ENCODE measurements at places on chromosomes 13 and 19.
A peak's percentile ranks its signal among the peaks of the same experiment; 100 is the strongest.

DNA sequence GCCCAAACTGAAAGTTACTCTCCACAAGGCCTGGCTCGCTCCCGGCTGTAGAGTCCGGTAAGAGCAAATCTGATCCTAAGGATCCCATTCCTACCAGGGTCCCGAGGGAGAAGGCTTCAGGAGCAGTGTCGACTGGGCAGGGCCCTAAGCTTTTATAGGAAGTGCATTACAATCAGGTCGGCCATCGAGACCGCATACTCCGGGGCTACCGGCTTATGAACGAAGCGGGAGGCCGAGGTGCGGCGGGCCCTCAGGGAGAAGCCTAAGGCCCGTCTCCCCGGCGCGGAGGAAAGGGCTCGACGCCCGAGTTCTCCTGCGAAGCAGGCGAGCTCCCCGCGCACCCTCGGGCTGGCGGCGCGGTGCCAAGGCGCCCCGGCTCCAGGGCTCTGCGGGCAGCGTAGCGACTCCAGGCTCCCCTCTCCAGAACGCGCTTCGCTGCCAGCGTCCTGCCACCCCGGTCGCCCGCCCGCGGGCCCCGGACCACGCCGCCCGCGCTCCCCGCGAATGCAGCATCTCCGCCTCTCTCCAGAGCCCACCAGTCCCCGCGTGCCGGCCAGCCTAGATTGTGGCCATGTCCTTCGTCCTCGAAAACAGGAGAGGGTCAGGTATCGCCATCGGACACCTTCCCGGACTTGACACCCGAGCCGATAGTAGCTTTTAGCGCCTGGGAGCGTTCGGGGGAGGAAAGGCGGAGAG is 1.4 kb downstream of the EFNB2 start:
- DNase-seq, result peak; percentile 53

- DNase-seq, result peak; percentile 91
Observed at GRCh38 chr19:55580628-55581144, at the start of gene ZNF579. TSS of gene ZNF579 (minus strand) at chr19:55580848. CDS start at chr19:55579639, 1,209 bp downstream.

DNA sequence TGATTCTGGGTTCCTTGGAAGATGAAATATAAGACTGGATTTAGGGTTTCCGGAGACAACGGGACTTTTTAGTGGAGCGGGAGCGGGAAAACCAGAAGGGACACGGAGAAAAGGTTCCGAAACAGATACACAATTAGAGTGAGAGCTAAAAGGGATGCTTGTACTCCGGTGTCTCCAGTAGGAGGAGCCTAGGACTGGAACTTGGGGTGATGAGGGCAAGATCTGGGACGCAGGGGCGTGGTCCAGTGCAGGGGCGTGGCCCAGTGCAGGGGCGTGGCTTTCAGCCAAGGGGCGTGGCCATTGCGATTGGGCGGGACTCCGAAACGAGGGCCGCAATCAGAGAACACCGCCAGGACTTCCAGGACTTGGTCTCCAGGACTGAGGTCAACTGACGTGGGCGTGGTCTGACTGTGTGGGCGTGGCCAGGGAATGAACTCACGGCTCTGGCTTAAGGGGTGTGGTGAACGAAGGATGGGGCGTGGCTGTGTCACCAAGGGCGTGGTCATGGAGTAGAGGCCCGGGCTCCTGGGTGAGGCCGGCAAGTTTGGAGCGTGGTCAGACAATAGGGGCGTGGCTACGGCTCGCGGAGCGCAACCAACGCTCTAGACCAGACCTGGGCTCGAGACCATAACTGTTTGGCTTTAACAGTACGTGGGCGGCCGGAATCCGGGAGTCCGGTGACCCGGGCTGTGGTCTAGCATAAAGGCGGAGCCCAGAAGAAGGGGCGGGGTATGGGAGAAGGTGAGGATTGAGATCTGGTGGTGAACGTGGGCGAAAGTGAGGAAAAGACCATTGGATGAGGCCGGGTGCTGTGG is at the start of gene DKKL1:
DKKL1 (plus strand) TSS at position 610 of the 815 bp plus-strand sequence; CDS start at position 732, 122 bp downstream.
- DNase-seq, result peak; percentile 97

DNA sequence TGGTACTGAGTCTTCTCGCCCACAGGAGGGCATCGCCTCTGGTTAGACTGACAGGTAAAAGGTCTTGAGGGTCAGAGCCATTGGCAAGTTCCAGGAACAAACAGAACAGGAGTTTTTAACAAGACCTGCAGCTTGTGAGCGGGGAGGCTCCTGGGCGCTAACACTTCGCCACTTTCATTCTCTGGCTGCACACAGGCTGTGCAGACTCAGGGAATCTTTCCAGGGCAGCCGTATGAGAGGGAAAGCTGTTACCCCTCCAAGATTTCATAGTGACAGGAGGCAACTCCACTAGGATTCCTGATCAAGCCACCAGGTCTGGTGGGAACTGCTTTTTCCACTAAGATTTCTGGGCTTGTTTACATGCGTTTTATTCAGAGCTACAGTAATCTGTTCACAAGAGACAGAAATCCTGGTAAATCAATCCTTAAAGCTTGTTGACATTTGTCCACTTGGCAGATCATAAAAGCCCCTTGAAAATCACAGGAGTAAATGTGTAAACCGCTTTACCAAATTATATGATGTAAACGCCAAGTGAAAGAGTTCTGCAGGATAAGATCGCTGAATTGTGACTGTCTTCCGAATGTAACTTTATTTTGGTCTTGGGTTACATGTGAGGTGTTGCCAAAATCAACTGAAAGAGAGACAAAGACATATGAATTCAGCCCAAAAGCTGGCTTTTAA is 190.6 kb downstream of the MZT1 start:
- DNase-seq, result no peak

DNA sequence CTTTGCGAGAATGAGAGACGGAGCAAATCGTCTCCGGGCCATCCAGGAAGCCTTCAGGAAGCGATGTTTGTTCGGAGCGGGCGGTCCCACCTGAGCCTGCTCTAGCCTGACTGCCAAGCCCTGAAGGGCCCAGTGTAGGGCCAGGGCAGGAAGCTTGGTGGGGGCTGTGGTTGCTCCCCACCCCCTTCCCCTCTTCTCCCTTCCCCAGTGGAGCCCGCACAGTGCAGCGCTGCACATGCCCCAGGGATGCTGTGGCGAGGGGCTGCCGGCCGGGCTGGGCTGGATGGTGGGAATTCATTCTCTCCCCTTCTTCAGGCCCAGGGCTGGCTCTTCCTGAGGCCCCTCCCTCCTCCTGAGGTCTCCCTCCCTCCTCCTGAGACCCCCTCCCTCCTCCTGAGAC is 7.1 kb upstream of the GRTP1 start:
- DNase-seq, result no peak

DNA sequence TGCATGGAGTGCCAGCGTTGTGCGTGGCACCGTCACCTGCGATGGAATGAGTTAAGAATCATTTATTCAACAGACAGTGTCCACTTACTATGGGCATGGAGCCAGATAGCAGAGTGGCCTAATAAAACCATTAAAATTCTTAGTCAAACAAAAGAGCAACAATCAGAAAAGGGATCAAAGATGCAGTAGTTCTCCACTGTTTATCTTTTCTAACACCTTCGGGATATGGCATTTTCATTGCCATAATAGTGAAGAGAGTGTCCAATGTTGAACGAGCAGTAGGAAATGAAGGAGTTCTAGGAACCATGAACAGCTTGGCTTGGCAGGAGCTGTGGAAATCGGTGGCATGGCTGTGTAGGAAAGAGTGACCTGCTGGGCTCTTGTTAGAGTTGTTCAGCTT is 2.0 kb downstream of the TNFSF11 start:
- DNase-seq, result no peak

GRCh38 chr13:111534751-111535522 is 214.5 kb downstream of the TEX29 start:
- DNase-seq, result no peak

DNA sequence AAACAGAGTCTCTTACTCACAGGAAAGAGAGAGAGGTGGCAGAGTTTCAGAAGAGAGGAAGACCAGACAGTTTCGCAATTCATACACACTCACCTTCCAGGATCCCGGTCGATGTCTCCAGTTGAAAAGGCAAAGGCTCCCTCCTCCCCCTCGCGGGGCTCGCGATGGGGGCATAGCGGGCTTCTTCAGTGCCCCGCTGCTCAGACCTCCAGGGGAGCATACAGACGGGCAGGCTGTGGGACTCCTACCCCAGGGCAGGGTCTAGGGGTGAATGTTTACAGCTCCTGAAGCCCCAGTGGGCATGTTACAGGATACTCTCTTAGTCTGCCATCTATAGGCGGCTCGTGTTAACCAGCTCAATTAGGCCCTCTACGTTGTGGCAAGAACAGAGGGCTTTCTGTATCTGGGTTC is 139.2 kb downstream of the SLITRK5 start:
- DNase-seq, result no peak

DNA sequence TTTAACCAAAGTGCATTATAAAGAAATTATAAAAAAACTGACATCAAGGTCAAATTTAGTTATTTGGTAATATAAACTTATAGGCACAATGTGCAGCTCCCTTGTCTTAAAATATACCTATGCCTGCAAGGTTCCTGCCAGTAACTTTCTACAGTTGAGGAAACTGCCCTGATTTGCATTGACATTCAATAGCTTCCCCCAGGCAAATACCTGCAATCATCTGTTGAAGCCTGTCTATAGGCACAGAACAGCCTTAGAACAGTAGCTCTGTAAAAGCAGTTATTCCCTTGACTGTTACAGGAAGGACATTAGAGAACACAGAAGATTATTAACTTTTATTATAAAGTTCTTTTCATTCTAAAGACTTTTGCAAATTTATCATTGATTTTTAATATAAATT is 1239.5 kb downstream of the PCDH9 start:
- no peak for DNase-seq

DNA sequence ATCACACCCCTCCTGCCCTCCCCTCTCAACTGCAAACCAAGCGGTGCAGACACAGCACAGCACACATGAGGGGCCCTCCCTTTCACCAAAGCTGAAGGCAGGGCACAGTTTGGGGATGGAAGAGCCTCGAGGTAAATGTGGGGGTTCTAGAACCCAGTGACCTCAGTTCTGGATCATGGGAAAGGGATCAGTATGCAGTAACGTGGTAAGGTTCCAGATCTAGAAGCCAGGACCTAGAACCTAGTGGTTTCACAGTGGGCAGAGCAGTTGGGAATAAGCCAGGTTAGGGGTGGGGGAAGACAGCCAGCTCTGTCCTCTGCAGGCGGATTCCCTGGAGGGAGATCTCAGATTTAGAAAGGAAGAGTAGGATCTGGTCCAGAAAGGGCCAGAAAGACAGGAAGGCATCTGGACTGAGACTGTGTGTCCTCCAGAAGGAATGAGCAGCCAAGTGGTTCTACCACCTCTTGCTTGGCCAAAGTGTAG is 3.1 kb downstream of the FTL start:
- DNase-seq, result peak; percentile 43

GRCh38 chr13:48131533-48131932 is 36.6 kb upstream of the MED4 start:
- no peak for DNase-seq

DNA sequence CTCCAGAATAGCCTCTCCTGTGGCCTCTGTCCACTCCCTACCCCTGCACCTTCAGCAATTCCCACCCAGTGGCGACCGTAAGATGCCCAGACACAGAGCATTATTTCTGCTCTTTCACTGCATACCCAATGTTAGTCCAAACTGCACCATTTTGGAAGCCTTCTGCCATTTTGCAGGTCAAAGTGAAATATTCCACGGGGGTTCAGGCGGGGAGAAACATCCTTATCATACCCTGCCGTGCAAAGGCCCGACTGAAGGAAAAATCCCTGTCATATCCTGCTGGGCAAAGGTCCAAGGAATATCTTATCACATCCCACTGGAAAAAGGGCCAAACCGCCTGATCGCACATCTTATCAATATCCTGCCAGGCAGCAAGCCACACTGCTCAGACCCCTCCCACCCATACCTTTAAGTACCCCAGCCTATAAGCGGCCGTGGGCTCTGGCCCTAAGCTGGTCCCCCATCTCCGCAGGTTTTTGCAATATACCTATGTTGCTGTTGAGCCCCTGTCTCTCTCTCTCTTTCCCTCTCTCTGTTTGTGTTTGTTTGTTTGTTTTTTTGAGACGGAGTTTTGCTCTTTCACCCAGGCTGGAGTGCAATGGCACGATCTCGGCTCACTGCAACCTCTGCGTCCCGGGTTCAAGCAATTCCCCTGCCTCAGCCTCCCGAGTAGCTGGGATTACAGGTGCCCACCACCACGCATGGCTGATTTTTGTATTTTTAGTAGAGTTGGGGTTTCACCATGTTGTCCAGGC is 18.2 kb downstream of the CLEC11A start:
- DNase-seq, result no peak

DNA sequence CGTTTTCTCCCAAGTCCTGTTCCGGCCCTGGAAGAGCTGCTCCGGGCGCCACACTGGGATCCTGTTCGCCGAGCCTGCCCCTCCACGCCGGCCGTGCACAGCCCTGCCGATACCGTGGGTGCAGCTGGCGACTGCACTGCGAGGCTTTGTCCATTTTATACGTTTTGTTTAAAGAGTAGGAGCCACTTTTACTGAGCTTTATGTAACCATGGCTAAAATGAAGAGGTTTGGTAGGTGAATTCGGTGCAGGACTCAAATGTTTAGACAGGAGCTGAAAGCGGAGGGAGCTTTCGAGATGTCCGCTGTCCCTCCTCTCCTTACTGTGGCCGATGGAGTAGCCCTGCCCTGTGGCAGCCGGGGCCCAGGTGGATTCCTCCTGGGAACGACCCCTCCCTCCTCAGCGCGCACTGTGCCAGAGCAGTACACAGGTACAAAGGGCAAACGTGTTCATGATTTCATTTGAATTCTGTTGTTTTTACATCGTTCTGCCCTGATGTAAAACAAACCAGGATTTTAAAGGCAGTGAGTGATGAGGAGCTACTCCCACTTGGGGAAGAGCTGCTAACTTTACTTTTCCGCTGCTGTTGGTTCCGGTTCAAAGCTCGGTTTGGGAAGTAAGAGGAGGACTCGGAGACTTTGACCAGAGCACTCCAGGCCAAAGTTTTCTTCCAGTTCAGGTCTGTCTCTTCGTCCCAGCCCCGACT is 1.7 kb downstream of the COL4A2 start:
- no peak for DNase-seq

- DNase-seq, result no peak
Observed at GRCh38 chr13:33496336-33496735, 210.8 kb upstream of the STARD13 start.

- no peak for DNase-seq
Observed at GRCh38 chr13:92849381-92849780, 377.2 kb upstream of the GPC6 start.

- DNase-seq, result peak; percentile 22
Observed at GRCh38 chr13:64278493-64278892, 2862.8 kb upstream of the PCDH20 start.

GRCh38 chr13:58165617-58166016 is 534.1 kb downstream of the PCDH17 start:
- DNase-seq, result no peak

All from GM23248 (cell line).